Vagina (tissue), 2 donors: ENCODE measurements at places on chromosomes 3 and 15. TPM values are rescaled to one million over a fixed set of nuclear protein-coding genes. Genes with fewer than 3 reads are reported as not detected.
A peak's percentile ranks its signal among the peaks of the same experiment; 100 is the strongest.

DNA sequence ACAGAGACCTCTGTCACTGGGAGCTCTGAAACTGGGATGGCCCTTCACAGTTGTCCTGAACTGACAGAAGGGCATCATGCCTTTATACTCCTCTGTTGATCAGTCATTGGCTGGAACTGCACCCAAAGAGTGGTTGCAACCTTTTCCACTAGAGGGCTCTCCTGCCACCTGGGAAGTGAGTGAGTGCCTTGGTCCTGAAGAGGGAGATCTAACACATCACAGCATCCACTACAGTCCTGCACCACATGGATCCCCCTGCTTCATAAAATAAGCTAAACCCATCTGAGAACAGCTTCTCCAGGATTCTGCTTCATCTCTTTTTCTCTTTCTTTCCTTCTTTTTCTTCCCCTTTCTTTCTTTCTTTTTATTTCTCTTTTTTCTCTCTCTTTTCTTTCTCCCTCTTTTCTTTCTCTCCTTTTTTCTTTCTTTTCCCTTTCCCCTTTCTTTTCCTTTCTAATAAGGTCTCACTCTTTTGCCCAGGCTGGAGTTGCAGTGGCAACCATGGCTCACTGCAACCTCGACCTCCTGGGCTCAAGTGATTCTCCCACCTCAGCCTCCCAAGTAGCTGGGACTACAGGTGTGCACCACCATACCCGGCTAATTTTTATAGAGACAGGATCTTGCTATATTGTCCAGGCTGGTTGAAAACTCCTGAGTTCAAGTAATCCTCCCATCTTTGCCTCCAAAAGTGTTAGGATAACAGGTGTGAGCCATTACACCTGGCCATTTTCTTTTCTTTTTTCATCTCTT lies 42.8 kb upstream of the RAF1 start:
- DNase-seq = no peak

DNA sequence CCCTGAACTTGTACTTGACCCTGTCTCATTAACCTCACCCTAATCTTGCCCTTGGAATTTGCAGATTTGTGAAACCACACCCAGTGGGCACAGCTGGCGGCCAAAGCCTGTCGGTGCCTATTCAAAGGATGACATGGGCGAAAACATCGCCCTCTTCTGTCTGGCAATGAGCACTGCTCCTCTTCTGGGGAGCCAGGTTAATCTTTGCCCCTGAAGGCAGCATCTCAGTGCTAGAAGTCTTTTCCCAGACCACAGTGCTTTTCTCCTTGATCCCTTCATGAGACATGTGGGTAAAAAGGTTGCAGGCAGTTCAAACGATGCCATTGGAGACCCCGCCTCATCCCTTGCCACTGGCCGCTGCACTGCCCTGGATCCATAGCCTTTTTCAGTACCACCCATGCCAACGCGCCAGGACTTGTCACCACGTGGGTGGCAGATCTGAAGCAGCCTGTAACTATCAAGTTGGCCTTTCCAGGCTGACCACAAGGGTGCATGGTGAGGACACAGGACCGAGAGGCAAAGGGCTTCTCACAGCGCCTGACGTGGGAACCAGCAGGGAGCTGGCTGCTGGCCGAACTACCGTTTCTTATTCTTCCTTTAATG lies 6.5 kb upstream of the DNASE1L3 start:
- DNase-seq = peak; percentile 86

- DNase-seq = no peak
Measured at GRCh38 chr15:81485806-81486205, 111.8 kb upstream of the TMC3 start.

DNA sequence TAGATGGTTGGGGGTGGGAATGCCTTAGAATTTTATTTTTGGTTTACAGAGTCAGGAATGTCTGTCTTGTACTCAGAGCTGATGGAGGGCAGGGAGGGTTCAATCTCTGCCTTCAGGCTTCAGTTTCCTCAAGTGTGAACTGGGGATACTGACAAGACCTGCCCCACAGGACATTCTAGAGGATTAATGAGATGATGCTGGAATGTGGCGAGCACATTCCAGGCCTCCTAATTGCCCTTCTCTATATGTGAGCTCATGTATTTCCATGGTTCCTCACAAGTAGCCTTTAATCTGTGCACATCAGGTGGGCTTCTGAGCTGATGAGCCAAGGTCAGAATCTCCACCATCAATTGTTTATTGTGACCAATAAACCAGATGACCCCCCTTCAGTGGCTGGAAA lies 90.4 kb downstream of the CACNA2D3 start:
- peak; percentile 11 for DNase-seq

DNA sequence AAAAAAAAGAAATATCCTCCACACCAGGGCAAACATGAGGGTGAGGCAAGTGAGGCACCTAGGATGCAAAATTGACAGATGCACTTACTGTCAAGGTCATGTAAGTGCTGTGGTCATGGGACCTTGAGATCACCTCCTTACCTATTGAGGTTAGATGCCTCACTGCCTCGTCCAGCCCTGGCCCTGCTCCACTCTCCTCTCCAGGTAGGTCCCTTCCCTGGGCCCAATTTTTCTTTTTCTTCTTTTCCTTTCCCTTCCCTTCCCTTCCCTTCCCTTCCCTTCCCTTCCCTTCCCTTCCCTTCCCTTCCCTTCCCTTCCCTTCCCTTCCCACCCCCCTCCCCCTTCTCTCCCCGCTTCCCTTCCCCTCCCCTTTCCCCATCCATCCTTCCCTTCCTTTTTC lies 71.1 kb upstream of the DLG1 start:
- DNase-seq = no peak

GRCh38 chr3:118116991-118117390 lies 917.7 kb downstream of the IGSF11 start:
- DNase-seq = no peak

GRCh38 chr3:132064114-132064513 lies 29.3 kb upstream of the CPNE4 start:
- no peak for DNase-seq

GRCh38 chr3:5296362-5296761 lies 108.9 kb downstream of the EDEM1 start:
- no peak for DNase-seq

- DNase-seq = no peak
Measured at GRCh38 chr3:84621823-84622222, 337.0 kb upstream of the CADM2 start.

DNA sequence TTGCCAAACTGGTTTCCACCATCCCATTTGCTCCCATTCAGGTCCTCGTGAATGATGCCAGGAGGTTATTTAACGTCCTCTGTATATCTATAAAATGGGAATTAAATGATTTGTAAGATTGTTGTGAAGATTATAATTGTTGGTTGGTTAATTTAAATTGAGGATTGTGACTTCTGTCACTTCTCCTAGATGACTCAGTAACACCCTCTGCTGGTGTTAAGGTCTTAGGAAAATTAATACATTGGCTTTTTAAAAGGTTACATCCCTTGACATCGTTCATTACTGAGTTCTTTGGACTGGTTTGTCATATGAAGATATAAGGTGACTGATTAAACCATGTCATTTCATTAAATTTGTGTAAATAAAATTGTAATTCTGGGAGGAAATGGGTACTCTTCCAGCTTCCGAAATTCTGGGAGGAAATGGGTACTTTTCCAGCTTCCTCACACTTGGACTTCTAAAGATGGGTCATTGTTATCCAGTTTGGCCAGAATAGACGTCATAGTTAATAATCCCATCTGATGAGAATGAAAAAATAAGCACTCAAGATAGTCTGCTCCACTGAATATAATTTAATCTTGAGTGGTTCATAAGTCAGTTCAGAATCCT lies 33.3 kb upstream of the PAQR5 start:
- DNase-seq = no peak

GRCh38 chr3:194489736-194490612 lies 3.2 kb upstream of the ATP13A3 start:
- DNase-seq = no peak

- no peak for DNase-seq
Measured at GRCh38 chr3:71949442-71949841, 164.5 kb upstream of the PROK2 start.

Gene TAGLN3
- total RNA-seq = 3.9 TPM

Gene MED12L
- 1.7 TPM for total RNA-seq

Gene AADAC
- total RNA-seq = 2.0 TPM

Gene ZPLD1
- not detected for total RNA-seq

Gene CACNA2D3
- 17.2 TPM for total RNA-seq

Gene NEDD4
- total RNA-seq = 21.9 TPM

Gene TMEM202
- not detected for total RNA-seq

Gene THSD4
- 66.8 TPM for total RNA-seq
